ENCODE measurements at places on chromosomes 2 and 18.

DNA sequence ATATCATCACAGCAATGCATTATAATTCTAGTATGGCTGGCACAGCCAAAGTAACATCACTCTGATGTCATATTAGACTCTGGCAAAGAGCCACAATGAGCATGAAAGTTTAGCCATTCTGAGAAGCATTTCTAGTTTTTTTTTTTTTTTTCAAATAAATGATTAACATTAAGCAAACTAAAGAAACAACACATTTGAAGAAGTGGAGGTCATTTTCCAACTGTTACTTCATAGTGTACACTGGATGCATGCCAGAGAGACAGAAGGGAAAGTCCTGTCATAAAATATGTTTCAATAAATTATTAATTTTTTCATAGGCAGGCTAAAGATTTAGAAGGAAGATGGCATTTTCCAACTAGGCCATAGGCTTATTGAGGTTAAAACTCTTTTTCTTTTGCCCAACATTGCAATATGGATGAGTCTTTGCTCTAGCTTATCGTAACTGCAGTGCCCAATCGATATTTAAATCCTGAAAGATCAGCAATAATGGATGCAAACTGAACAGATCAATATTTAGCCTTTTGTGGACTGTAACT, 1630.4 kb upstream of the ACVR2A start:
- DNase-seq, result no peak

GRCh38 chr2:59791004-59791618, 762.3 kb downstream of the BCL11A start:
- DNase-seq, result no peak

DNA sequence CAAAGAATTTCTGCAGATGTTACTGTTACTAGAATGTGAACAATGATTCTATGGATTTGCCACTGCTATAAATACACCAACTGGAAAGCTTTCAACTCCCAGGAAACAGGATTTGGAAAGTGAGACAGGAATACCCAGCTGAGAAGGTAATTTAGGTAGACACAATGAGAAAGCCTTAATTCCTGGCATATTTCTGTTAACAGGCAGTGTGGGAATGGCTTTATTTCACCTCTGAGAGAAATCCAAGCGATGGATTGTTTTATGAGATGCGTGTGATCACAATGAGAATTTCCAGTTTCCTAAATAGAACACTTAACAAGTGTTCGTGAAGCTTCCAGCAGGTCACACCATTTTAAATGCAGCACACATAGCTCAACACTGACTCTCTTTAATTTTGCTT, 133.0 kb downstream of the SLC8A1 start:
- DNase-seq, result no peak

DNA sequence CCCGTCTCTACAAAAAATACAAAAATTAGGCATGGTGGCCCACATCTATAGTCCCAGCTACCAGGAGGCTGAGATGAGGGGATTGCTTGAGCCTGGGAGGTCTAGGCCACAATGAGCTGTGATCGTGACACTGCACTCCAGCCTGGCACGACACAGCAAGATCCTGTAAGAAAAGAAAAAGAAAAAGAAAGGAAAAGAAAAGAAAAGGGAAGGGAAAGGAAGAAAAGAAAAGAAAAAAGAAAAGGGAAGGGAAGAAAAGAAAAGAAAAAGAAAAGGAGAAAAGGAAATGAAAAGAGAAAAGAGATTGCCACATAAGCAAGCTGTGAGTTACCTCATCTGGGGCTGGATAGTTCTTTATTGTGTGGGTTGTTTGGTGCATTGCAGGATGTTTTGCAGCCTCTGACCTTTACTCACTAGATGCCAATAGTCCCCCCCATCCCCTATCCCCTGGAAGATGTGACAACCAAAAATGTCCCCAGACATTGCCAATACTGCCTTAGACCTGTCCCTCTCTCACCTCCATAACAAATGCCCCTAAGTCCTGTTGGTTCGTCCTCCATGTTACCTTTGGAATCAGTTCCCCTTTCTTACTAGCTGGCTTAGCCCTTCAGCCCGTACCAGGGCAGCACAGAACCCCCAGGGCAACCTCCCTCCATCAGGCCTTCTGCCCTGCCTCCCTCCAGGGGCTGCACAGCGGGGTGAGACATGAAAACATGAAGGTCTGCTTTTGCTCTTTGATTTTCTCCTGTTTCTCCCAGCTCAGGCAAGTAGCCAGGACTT, 8.9 kb downstream of the ASPRV1 start:
- no peak for DNase-seq
